ENCODE measurements at places on chromosomes 6 and 20.

GRCh38 chr6:136169394-136170148 lies 80.5 kb downstream of the MTFR2 start:
- DNase-seq = no peak

DNA sequence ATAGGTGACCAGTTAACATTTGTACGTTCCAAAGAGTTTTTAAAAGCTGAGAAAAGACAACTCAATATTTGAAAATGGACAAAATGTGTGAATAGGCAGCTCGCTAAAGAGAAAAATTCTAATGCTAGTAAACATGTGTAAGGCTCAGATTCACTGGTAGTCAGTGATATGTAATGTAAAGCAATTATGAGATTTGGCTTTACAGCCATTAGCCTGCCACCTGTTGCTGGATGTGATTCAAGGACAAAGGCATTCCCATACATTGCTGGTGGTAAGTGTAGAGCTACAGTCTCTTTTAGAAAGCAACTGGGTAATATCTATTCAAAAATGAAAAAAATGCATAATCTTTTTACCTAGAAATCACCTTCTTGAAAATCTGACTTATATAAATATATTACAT lies 114.3 kb downstream of the COL19A1 start:
- DNase-seq = no peak

- no peak for DNase-seq
These were observed 41.0 kb downstream of the PLEKHG1 start for GRCh38 chr6:150640556-150641209.

DNA sequence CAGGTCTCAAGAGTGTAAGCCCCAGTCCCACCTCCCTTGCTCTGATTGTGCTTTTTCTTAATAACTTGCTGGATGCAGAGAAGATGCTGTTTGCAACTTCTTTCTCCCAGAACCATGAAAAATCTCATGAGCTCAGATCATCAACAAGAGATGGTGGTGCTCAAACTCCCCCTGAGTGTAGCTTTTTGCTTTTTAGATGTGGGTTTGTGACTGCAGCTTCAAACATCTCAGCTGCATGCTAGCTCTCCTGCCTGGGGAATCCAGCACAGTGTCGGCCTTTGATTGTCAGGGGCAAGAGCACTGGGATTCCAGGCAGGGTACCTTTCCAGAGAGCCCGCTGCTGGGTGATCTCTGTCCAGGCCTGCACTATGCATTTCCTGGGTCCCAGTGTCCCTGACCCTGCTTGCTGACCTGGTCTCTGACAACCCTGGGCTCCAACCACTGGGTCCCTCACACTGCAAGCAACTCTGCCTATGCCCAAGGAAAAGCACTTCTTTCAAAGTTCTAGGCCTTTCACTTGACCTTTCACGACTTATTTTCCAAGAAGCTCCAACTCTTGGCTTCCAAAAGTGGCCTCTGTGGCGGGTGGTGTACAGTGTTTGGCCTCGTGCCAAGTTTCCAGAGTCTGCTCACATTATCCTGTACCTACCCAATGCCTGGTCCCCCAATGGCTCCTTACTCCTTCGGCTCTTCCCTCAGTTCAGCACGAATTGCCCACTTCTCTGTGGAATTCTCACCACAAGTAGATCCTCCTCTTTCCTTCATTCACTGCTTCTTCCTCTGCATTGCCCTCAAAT lies 69.7 kb upstream of the LY86 start:
- DNase-seq = no peak

DNA sequence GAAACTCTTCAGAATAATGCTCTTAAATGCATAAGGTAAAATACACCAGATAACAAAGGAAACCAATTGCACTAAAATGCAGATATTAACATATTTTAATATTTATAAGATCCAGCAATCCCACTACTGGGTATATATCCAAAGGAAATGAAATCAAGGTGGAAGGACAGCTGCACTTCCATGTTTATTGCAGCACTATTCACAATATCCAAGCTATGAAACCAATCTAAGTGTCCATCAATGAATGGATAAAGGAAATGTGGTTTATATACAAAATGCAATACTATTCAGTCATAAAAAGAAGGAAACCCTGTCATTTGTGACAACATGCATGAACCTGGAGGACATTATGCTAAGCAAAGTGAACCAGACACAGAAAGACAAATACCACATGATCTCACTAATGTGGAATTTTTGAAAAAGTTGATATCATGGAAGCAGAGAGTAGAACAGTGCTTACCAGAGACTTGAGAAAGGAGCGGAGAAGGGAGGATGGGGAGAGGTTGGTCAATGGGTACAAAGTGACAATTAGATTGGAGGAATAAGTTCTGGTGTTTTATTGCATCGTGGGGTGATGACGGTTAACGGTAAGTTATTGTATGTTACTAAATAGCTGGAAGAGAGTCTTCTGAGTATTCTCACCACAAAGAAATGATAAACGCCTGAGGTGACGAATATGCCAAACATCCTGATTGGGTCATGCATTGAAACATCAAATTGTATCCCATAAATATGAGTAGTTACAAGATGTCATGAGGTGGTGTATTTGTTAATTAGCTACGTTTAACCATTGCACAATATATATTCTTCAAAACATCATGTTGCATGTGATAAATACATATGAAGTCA lies 37.9 kb upstream of the RNF24 start:
- DNase-seq = no peak

Measured in CD4-positive, alpha-beta T cell treated with Interleukin-12 subunit alpha and Interleukin-12 subunit beta, for 1 hour (primary cell).